ENCODE measurements at places on chromosomes 13 and 19.

- DNase-seq: peak; percentile 68
Observed at GRCh38 chr13:51729866-51730553, 74.0 kb downstream of the DHRS12 start.

GRCh38 chr13:101655435-101655834 lies 203.0 kb downstream of the ITGBL1 start:
- DNase-seq: no peak

DNA sequence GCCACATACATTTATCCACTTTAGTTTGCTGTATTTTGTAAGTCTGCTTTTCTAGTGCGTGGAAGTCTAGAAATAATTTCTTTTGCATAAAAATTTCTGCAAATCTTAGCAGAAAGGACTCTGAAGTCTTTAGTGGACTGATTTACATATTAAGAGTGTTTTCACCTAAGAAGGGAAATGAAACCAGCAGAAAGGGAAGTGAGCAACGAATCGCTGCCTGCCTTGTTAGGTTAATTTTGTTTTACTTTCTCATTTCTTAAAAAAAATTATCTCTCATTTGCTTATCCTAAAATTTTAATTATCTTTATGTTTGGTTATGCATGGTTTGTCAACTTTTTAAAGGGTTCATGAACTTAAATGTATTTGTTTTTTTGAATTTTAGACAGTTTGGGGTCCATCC lies 767 bp upstream of the GPR18 start:
- DNase-seq: no peak

DNA sequence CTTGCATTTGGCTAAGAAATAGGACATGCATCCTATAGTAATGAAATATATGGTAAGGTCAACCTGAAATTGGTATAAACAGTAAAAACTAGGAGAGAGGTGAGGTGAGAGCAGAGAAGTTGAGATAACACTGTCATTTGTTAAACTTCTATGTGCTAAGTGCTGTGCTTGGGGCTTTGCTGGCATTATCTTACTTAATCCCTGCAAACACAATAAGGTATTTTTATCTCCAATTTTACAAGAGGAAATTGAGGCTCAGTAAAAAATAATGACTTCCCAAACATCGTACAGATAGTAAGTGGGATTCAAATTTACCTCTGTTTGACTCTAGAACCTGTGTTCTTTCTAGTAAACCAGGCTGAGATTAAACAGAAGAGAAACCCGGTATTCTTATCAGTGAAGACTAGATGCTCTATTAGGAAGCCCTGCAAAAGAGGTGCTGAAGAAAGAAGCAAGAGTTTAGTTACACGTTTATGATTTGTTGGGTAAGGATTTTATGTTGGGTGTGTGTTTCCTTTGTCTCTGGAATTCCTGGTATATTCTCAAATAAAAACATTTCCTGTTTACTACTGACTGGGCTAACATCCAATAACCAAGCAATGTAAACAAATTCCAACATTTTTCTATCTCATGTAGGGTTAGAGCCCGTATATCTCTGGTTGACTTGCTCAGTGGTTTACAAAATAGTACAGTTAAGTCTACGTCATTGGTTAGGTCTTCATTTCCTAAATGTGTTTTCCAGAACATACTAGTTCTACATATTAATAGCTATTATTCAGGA lies 137.3 kb upstream of the FNDC3A start:
- no peak for DNase-seq

- peak; percentile 48 for DNase-seq
Observed at GRCh38 chr19:40663695-40664692, 26.5 kb downstream of the NUMBL start.
